ENCODE measurements at places on chromosomes 12 and 14.

DNA sequence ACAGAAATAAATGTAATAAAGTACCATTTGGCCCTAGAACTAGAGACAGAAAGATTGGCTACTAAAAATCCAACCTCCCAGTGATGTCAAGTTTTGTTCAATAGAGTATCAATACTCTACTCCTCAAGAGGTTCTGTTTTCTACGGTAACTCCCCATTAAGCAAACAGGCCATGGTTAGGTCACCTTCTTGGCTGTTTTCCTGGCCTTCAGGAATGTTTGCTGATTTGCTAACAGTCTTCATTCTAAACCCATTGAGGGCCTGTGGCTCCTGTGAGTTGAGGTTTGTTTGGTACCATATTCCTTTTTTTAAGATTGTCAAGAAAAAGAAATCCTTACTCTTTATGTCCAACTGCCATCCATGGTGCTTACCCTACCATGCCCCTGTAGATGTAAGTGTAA, 1022.0 kb upstream of the TMEM132C start:
- no peak for DNase-seq

GRCh38 chr12:125100551-125101434, 35.6 kb downstream of the AACS start:
- DNase-seq: no peak

- DNase-seq: no peak
Measured at GRCh38 chr12:88579161-88579517, 1.1 kb downstream of the KITLG start.

DNA sequence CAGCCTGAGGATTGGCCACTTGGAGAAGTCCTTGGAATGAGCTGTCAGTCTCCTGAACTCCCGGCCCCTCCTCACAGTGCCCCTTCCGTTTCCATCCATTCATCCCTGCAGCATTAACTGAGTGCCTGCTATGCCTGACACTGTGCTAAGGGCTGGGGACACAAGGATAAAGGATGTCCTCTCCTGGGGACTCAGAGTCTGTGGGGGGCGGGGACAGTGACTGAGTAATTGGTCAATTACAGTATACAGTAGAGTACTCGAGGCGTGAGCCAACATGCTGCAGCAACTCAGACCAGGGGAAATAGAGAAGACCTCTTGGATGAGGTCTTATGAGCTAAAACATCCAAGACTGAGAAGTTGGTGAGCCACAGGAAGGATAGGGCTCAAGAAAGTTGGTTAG, 43.4 kb upstream of the PWP1 start:
- no peak for DNase-seq

DNA sequence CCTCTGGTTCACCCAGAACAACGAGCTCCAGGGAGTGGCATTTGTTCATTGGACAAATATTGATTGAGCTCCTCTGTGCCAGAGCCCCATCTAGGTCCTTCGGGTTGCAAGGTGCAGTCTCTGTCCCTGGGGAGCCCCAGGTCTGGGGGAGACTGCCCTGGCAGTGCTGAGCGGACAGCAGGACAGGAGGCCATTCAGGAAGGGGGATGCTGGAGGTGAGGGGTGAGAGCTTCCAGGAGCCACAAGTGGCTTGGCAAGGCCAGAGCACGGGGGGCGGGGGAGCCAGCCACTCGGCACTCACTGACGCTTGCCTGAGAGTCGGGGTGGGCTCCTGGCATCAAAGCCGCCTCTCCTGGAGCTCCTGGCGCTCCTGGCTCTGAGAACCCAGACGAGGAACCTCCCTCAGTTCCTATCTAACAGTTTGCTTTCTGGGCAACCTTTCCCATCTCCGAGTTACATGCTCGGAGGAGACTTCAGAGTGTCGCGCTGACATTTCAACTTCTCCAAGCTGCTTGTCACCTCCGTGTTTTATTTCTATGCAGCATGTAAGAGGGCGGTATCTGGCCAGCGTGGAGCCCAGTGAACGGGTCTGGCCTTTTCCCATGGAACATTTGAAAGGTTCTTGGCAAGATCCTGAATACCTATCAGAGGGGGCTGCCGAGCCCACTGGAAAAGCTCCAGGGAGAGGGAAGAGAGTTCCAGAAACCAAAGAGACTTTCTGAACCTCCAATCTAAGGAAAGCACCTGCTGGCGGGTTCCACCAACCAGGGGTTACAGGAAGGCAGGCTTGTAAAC, 62.0 kb upstream of the BCL11B start:
- no peak for DNase-seq

GRCh38 chr12:28535216-28535615, 345.0 kb downstream of the CCDC91 start:
- DNase-seq: no peak

GRCh38 chr12:116136340-116136739, 141.2 kb downstream of the MED13L start:
- DNase-seq: no peak

- DNase-seq: no peak
Measured at GRCh38 chr12:123078120-123078465, 72.8 kb downstream of the PITPNM2 start.

GRCh38 chr12:56127485-56127887, 581 bp upstream of the ESYT1 start:
- DNase-seq: no peak

GRCh38 chr12:130966443-130967030, 12.8 kb downstream of the ADGRD1 start:
- DNase-seq: no peak

DNA sequence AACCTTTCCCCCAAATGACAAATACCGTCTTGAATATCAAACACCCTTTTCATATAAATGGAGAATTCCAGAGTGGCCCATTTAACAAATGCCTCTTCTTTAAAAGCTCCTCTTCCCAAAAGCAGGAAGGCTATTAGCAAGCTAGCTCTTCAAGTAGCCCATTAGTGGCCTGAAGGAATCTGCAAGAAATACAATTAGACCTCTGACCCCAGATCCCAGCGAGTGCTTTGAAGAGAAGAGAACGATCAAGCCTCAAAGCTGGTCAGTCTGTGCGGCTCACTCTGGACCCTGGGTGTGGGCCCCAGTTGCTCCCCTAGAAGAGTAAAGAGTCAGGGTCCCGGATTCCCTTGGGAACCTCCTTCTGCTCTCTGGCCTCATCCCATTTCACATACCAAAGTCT, 325.6 kb downstream of the NUAK1 start:
- no peak for DNase-seq

DNA sequence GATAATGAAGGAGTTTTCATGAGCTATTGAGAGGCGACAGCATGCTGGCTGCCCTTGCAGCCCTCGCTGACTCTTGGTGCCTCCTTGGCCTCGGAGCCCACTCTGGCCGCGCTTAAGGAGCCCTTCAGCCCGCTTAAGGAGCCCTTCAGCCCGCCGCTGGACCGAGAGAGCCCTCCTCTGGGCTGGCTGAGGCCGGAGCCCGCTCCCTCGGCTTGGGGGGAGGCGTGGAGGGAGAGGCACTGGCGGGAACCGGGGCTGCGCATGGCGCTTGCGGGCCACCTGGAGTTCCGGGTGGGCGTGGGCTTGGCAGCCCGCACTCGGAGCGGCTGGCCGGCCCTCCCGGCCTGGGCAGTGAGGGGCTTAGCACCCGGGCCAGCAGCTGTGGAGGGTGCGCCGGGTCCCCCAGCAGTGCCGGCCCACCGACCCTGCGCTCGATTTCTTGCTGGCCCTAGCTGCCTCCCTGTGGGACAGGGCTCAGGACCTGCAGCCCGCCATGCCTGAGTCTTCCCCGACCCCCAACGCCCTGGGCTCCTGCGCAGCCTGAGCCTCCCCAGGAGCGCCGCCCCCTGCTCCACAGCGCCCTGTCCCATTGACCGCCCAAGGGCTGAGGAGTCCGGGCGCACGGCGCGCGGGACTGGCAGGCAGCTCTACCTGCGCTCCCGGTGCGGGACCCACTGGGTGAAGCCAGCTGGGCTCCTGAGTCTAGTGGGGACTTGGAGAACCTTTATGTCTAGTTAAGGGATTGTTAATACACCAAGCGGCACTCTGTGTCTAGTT, 20.1 kb upstream of the PAWR start:
- DNase-seq: no peak

- no peak for DNase-seq
Measured at GRCh38 chr12:53999559-54000115, 324 bp upstream of the HOXC9 start.

- no peak for DNase-seq
Measured at GRCh38 chr14:64692189-64692985, 11.8 kb upstream of the PLEKHG3 start.

- DNase-seq: no peak
Measured at GRCh38 chr12:48038085-48038484, 33.8 kb upstream of the COL2A1 start.

DNA sequence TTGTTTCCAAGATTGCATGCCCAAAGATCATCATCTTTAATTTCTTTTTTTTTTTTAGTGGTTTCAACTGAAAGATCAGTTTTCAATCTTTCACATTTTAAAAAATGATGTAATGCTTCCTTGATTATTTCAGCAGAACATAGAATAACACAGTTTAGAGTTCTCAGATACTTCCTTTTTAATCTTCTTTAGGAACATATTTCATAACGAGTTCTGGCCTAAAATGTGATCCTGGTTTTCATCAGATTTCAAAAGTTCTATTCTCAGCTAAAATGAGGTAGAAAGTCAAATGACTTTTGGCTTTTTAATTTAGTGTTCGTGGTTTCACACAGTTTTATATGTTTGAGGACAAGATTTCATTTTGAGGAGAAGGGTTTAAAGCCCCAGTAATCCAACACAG, 40.0 kb upstream of the NR1H4 start:
- no peak for DNase-seq

DNA sequence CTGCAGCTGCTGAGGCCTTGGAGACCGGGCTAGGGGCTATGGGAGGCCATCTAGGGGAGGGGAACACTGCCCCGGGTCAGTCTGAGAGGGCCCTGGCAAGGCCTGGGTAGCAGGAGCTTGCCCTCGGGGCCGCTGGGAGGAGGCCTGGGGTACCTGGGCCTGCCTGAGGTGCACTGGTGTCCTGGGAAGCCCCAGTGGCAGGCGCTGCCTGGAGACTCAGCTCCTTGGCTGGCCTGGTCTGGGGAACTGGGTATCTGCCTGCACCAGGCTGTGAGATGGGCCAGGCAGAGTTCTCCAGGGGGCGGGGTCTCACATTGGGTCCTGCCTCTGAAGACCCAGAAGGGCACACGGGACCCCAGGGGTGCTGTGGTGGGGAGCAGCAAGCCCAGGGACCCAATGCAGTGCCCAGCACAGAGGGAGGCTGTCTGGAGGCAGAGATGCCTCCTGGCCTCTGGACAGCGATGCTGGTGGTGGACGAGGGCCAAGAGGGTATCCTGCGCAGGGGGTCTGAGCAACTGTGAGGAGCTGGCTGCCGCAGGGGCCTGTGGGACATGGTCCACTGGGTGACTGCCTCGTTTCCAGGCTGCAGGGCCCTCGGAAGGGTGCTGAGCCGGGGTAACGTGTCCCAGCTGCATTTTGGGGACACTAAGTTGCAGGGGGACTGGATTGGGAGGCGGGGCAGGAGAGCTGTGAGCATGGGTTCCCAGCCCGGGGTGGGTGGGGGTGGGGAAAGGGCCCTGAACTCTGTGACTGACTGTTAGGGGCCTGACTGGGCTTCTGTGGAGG, 7.4 kb upstream of the MTA1 start:
- no peak for DNase-seq

- DNase-seq: no peak
Measured at GRCh38 chr14:32202491-32202997, 525 bp downstream of the RNU6-8 start.

GRCh38 chr12:52253391-52254179, 20.5 kb downstream of the KRT7 start:
- DNase-seq: no peak

- no peak for DNase-seq
Measured at GRCh38 chr12:14901228-14901562, 15.5 kb upstream of the MGP start.

GRCh38 chr12:117032593-117033381, 66.4 kb downstream of the TESC start:
- no peak for DNase-seq

DNA sequence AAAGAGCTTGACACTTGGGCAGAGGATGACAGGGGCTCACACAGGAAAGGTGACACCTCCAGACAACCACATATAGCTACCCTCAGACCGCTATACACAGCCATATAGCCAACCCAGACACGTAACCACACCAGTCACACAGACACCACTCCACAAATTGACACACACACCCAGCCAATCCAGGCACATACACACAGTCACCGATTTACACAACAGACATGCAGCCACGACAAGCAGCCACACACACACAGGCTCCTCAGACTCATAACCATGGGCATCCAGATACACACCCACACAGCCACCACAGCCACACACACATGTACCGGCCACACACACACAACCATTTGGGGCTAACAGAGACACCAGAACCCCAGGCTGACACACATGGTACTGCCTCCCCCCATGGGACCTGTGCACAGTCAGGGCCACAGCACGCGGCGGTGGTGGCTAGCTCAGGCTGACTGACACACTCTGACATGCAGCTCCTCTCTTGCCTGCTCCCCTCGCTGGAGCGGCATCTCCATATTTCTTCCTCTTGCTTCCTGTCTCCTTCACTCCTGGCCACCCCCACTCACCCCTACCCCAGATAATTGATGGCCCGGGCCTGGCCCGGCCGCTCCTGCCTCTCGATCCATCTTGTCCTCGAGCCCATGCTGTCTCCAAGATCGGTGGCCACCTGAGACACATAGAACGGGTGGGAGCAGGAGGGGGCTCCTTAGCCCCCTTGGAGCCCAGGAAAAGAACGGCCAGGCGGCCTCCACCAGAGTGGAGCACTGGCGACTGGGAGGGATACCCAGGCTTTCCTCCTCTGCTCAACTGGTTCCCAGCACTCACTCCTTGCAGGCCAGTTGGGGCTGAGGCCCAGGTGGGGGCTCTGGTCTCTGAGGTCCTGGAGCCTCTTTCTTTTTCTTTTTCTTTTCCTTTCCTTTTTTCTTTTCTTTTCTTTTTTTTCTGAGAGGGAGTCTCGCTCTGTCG, 6.0 kb upstream of the SHMT2 start:
- no peak for DNase-seq

- no peak for DNase-seq
Measured at GRCh38 chr12:83826112-83826511, 1086.5 kb downstream of the SLC6A15 start.

- DNase-seq: no peak
Measured at GRCh38 chr14:89485264-89485663, 68.2 kb upstream of the FOXN3 start.

DNA sequence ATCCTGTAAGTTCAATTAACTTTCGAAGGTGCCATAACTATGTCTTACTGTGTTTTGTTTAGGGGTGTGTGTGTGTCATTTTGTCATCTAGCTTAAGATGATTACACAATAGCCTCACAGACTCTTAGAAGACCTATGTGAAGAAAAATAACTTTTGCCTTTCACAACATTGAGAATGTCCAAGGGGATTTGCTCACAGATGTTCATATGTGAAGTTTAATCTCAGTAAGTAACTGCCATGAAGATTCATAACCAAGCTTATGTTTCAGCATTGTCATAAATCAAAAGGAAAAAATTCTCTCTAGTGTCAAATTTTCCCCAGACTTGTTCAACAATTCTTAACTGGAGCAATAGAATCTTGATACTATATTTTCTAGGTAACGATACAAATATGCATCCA, 226.1 kb upstream of the PRKD1 start:
- DNase-seq: no peak

GRCh38 chr14:61954306-61954705, 192.1 kb downstream of the SNAPC1 start:
- no peak for DNase-seq
